ENCODE measurements at places on chromosomes 5 and 9.

GRCh38 chr9:108272349-108272899 is 583.4 kb downstream of the ACTL7B start:
- peak; percentile 73 for DNase-seq

GRCh38 chr9:126149661-126150060 is 177.0 kb upstream of the MVB12B start:
- no peak for DNase-seq

- DNase-seq, result no peak
These were observed 149.1 kb downstream of the ADAMTS6 start for GRCh38 chr5:65332591-65332990.

DNA sequence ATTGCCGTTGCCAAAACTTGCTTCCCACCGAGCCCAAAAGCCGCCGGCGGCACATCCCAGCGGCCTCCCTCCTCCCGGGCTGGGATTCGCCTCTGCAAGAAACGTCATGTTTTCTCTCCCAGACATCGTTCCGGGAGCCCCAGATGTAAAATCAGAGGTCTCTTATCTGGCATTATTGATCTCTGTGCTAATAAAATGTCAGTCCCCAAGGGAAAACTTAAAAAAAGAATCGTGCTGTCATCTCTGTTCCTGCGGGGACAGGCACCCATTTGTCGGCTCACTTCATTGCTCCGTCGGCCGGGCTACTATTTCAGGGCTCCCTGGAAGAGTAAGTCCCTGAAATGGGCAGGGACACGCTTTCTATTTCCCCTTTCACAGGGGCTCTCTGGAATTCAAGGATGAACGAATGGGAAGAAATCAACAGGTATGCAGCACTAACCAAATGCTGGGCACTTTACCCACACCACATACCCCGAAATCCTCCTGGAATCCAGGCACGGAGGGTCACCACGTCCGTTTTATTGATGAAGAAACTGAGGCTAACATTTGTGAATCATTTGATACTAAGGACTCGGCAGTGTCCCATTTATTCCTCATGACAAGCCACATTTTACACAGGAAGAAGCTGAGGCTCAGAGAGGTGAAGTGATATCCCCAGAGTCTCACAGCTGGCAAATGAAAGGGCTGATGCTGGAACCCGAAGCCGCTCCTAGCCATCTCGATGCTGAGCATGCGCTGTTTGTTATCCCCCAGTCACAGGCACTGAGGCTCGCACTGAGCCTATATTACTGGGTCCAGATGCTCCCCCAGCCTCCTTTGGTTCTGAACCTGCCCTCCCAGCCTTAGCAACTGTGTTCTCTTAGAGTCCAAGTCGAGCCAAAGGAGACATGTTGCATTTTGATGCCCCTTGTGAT is 35.7 kb upstream of the MSX2 start:
- DNase-seq, result no peak

DNA sequence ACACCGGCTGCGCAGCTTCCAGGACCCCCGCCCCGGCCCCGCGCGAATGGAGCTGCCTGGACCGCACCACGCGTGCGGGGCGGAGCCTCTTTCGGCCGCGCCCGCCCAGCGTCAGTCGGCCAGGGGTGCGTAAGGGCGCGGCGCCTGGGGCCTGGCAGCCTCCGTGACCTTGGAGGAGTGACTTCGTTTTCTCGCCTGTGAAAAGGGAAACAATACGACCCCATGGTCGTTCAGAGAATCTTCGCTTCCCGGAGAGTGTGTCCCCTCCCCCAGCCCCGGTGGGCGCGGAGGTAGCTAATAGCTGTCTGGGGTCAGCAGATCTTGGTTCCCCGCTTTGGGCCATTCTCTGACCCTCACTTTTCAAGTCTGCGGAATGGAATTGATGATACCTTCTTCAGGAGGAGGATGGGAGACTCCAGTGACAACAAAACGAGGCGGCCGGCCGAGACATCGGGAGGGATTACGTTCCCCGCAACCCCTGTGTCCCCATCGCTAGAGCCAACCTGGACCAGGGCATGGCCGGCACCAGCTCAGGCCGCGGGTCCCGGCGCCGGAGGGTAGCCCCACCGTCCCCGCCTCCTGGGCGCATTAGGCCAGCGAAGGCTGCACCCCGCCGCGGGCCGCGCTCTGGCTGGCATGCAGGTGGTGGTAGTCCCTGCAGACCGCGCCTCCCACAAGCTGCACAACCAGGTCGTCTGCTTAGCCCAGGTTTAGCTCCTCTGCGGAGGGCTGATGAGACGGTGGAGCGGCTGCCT is 5.5 kb upstream of the CDHR2 start:
- DNase-seq, result no peak
